ENCODE measurements at places on chromosomes 12 and 14.

DNA sequence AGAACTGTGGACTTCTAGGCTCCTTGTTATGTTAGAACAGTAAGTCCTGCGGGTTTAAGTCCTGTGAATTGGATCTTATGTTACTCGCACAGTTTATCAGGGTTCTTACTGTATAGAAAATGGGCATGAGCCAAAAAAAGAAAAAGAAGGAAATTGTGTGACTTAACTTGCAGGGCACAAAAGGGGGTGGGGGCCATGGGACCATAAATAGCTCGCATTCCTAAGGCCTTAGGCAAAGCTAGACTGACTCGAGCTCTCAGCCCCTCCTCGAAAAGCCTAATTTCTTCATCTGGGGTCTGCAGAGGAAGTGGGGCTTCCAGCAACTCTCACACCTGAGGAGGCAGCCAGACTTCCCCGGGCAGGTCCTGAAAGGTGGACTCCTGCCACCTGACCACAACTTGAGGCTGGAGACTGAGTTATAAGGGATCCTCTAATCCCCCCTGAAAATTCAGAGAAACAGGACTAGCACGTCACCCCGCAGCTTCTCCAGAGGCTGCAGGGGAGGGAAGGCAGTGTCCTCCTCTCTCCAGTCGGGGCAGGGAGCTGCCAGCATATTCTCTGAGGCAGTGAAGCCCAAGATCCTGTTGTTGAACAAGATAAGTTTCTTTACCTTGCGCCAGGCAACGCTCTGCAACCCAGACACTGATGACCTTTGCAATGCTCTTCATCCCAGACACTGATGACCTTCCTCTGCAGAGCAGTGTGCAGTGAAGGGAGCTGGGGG is 280.5 kb downstream of the PCNX1 start:
- DNase-seq, result no peak

DNA sequence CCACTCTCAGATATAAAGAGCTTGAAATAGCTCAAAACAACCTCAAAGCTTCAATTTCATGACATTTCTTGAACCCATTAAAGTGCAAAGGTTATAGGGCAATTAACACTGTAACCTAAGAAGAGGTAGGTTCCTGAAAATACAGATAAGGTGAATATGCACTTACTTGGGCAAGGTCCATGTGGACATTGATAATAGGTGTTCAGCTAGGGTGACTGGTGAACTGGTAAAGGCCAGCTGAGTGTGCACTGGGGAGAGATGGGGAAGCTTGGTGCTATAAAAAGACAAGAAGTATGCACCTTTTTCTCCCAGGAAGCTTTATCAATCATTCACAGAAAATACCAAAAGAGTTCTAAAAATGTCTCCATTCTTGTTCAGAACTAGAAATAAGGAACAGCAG is 418.6 kb downstream of the SLC16A7 start:
- no peak for DNase-seq

- no peak for DNase-seq
Measured at GRCh38 chr14:79084861-79085260, 914.7 kb downstream of the NRXN3 start.

- no peak for DNase-seq
Measured at GRCh38 chr12:60169904-60170303, 574.1 kb downstream of the SLC16A7 start.

DNA sequence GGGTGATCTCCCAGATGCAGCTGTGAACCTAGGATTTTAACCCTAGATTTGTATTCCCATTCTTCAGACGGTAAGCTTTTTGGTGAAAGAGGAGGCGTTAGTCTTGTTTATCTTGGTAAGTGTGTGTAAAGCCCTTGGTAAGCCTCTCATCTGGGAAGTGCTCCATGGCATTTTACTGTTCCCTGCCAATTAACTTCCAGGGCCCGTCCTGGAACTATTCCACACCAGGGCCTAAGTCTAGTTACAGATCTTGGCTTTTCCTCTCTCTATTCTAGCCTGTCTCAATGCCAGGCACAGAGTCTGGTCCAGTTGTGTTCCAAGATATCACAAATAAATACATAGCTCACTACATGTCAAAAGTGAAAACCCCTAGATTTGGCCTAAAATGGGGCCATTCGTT is 42.4 kb downstream of the YEATS4 start:
- DNase-seq, result no peak
